HCT116 (cell line): ENCODE measurements at places on chromosomes 2 and 18. TPM values are rescaled to one million over a fixed set of nuclear protein-coding genes. Genes with fewer than 3 reads are reported as not detected.

- no peaks in the 10 kb centered on the region for H3K4me1 ChIP-seq
- DNase-seq, result no peak
- H3K36me3 ChIP-seq, result no peaks in the 10 kb centered on the region
- H3K4me3 ChIP-seq, result no peak overlapping the region
- H3K27ac ChIP-seq, result no peak overlapping the region
Observed at GRCh38 chr2:174888146-174888545, 117.0 kb downstream of the CHN1 start.

DNA sequence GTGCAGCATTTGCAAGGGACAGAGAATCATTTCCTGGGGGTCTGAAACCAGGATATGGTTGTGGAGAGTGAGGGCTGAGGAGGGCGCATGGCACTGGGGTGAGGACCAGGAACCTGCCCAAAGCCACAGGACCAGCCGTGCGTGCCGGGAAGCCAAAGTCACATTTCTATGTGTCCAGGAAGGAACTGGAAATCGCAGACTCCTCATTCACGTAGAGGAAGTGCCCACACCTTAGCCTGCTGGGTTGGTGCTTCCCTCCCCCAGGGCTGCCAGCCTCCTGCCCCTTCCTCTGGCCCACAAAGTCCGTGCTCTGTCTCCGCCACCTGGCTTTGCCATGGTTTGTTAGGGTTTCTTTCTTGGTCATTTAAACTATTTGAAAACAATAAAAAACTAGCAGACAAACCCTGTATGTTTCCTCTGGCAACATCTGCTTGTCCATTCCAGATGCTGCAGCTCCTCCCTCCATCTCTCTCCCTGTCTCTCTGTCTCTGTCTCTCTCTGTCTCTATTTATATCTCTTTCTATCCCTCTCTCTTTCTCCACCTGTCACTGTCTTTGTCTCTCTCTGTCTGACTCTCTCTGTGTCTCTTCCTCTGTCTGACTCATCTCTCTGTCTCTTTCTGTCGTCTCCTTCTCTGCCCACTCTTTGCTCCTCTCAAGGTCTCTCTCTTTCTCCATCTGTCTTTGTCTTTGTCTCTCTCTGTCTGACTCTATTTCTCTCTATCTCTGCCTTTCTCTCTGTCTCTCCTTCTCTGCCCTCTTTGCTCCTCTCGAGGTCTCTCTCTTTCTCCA, 163.2 kb upstream of the TPO start:
- H3K4me3 ChIP-seq, result no peak overlapping the region
- no peak for DNase-seq
- no peak overlapping the region for H3K27ac ChIP-seq
- no peaks in the 10 kb centered on the region for H3K4me1 ChIP-seq
- H3K36me3 ChIP-seq, result no peaks in the 10 kb centered on the region
- peaks cover 41% of the 10 kb centered on the region for H3K27me3 ChIP-seq

Gene RAX
- not detected for total RNA-seq

DNA sequence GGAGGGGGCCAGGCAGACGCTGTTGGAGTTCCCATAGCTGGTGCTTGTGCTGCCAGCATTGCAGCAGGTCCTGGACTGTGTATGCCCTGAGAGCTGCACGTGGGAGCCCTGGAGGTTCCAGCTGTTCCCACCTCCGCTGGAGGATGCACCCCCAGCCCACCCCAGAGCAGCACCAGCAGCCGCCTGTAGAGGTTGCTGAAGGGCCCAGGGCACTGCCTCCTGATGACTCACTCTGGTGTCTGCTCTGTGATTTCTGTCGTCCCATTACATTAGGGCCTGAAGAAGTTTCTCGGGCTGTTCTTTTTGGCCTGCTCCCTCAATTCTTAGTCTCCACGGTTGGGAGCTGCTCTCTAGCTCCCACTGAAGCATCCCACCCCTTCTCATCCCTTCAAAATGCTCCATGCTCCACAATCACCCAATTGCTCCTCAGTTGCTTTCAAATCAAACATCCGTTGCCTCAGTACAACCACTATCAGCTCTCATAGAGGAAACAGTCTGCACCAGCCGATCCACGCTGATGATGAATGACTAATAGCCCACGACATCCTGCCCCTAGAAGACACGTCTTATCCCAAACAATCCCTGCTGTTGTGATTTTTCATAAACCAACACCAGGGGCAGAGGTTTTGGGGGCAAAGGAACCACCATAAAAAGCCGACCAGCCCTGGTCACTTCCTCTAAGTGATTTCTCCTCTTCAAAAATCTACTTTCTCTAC, 65.2 kb upstream of the RNF152 start:
- no peak overlapping the region for H3K4me3 ChIP-seq
- no peaks in the 10 kb centered on the region for H3K4me1 ChIP-seq
- H3K36me3 ChIP-seq, result no peaks in the 10 kb centered on the region
- H3K27me3 ChIP-seq, result no peaks in the 10 kb centered on the region
- DNase-seq, result no peak
- no peak overlapping the region for H3K27ac ChIP-seq

DNA sequence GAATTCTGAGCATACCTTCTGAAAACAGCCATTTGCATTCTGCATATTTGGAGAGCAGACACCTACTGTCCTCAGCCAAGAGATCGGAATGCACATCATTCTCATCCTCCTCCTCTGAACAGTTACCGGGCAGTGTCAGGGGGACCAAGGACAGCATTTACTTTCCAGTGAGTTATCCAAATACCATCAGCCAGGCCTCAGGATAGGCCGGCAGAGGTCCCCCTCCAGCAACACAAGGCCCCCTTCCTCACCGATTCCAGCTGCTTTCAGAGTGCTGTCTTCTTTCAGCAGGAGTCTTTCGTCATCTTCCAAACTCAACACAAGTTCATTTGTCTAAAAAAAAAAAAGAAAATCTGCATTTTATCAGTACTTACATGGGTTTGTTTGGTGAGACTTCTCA, 55.3 kb downstream of the C2orf76 start:
- no peak overlapping the region for H3K4me3 ChIP-seq

Gene LAMA1
- 0.05 TPM for total RNA-seq

DNA sequence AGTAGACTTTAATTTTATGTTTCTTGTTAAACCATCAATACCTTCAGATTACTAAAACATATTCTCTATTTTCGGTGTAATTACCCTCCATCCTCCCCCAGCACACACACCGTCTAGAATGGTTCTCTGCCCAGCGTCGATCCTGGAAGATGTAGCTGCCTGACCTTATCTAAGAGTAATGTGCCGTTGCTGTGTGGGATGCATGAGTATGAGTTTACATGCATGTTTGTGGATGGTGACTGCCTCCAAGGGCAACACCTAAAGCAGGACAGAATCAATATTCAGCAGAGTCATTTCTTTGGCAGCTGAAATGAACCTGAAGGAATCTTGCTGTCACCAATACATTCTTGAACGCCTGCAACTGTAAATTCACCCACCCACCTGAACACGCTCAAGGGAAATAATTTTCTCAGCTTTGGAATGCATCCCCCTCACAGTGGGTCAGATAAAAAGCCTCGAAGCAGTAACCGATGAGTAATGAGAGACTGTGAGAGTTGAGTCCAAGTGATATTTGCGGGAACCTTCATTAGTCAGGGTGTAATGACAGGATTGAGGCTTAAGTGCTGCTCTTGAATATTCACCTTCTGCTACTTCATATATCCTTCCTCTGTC, 155.8 kb upstream of the RND3 start:
- no peaks in the 10 kb centered on the region for H3K36me3 ChIP-seq
- no peaks in the 10 kb centered on the region for H3K27me3 ChIP-seq
- DNase-seq, result no peak
- H3K27ac ChIP-seq, result no peak overlapping the region
- no peak overlapping the region for H3K4me3 ChIP-seq

GRCh38 chr2:151067658-151068369, 193.8 kb downstream of the RBM43 start:
- H3K27me3 ChIP-seq, result no peaks in the 10 kb centered on the region
- no peak overlapping the region for H3K4me3 ChIP-seq
- no peaks in the 10 kb centered on the region for H3K36me3 ChIP-seq
- no peak for DNase-seq
- H3K27ac ChIP-seq, result no peak overlapping the region

GRCh38 chr2:201628545-201628944, 14.8 kb downstream of the TMEM237 start:
- H3K4me1 ChIP-seq, result no peaks in the 10 kb centered on the region
- peaks cover 14% of the 10 kb centered on the region for H3K36me3 ChIP-seq
- no peak overlapping the region for H3K27ac ChIP-seq
- DNase-seq, result no peak
- H3K27me3 ChIP-seq, result no peaks in the 10 kb centered on the region

DNA sequence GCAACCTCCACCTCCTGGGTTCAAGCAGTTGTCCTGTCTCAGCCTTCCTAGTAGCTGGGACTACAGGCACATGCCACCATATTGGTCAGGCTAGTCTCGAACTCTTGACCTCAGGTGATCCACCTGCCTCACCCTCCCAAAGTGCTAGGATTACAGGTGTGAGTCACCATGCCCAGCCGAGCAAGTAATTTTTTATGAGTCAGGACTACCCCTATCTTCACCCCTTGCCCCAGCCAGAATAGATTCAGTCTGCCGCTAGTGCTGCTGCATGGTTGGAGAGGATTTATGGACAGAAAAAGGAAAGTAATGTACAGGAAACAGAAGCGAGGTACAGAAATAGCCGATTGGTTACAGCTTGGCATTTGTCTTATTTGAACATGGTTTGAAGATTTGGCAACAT, 48.9 kb downstream of the BMPR2 start:
- DNase-seq, result no peak
- no peaks in the 10 kb centered on the region for H3K36me3 ChIP-seq
- H3K4me3 ChIP-seq, result no peak overlapping the region
- H3K27me3 ChIP-seq, result no peaks in the 10 kb centered on the region

Gene CKAP2L
- 27.5 TPM for total RNA-seq

DNA sequence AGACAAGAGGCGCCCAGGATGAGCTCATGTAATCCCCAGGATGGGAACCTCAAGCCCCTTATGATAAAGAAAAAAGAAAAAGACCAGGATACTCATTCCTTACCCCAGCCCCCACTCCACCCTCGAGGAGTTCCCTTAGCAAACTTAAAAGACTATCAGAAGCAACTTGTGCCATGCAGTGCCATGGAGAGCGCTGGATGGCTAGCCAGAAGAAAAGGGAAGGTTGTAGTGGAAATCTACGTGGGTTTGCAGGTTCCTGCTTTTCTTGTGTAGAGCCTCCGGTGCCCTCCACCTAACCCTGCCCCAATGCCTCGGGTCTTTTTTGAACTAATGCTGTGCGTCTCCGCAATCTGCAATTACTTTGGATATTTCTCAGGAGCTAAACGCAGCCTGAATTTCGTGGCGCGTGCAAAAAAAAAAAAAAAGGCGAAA, 16.2 kb upstream of the BCL11A start:
- H3K4me3 ChIP-seq, result no peak overlapping the region
- peaks cover 82% of the 10 kb centered on the region for H3K27me3 ChIP-seq
- no peak for DNase-seq
- H3K4me1 ChIP-seq, result no peaks in the 10 kb centered on the region
- no peak overlapping the region for H3K27ac ChIP-seq

DNA sequence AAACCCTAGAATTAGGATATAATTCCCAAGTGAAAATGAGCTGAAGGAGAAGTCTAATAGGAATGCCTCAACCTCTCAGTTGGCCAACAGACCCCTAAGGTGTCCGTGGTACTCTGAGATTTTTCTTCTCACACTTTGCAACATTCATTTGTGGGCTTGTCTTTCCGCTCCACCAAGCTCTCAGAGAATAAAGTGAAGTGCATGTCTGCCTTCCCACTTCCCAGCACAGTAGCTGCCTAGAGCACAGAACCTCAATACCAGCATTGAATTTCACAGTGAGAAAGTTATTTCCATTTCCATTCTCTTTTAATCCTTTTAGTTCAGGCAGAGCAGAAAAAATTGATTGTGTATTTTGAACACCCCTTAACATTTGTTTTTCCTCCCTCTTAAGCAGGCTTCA, 451.8 kb downstream of the TGIF1 start:
- no peak for DNase-seq
- H3K36me3 ChIP-seq, result no peaks in the 10 kb centered on the region
- no peak overlapping the region for H3K4me3 ChIP-seq
- no peak overlapping the region for H3K27ac ChIP-seq
- no peaks in the 10 kb centered on the region for H3K4me1 ChIP-seq

GRCh38 chr2:98172150-98172765, 85.3 kb downstream of the VWA3B start:
- no peaks in the 10 kb centered on the region for H3K36me3 ChIP-seq
- H3K27ac ChIP-seq, result no peak overlapping the region
- H3K4me1 ChIP-seq, result no peaks in the 10 kb centered on the region
- no peak overlapping the region for H3K4me3 ChIP-seq
- DNase-seq, result no peak

- no peak overlapping the region for H3K27ac ChIP-seq
- no peaks in the 10 kb centered on the region for H3K36me3 ChIP-seq
- H3K4me3 ChIP-seq, result no peak overlapping the region
Observed at GRCh38 chr18:67433971-67434370, 82.5 kb downstream of the DSEL start.

DNA sequence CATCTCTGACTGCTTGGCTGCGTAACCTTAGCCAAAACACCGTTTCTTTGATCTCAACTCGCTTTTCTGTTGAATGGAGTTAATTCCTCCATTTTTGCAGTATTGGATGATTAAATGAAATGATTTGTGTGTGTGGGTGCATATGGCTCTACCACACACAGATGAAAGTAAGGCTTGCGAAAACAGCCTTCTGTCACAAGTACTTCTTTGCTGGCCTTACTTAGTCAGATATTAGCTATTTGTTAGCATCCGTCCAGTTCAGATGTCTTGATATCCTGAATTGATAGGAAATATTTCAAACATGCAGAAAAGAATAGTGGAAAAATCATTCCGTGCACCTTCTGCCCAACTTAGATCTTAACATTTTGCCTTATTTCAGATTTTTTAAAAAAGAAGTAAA, 21.8 kb downstream of the NCOA1 start:
- no peak for DNase-seq
- H3K27ac ChIP-seq, result no peak overlapping the region
- H3K36me3 ChIP-seq, result no peaks in the 10 kb centered on the region
- H3K27me3 ChIP-seq, result no peaks in the 10 kb centered on the region
- H3K4me1 ChIP-seq, result no peaks in the 10 kb centered on the region

GRCh38 chr2:108253106-108253505, 13.3 kb downstream of the SULT1C3 start:
- no peak for DNase-seq
- no peaks in the 10 kb centered on the region for H3K4me1 ChIP-seq
- no peak overlapping the region for H3K4me3 ChIP-seq
- peaks cover 5% of the 10 kb centered on the region; the same call in 1 of the 2 replicates for H3K27me3 ChIP-seq
- H3K36me3 ChIP-seq, result no peaks in the 10 kb centered on the region

- DNase-seq, result no peak
- no peak overlapping the region for H3K27ac ChIP-seq
- no peak overlapping the region for H3K4me3 ChIP-seq
- H3K36me3 ChIP-seq, result peaks cover 65% of the 10 kb centered on the region
- H3K4me1 ChIP-seq, result no peaks in the 10 kb centered on the region
Observed at GRCh38 chr2:215338883-215339679, 27.2 kb downstream of the ATIC start.

- H3K4me3 ChIP-seq, result no peak overlapping the region
- no peaks in the 10 kb centered on the region for H3K27me3 ChIP-seq
- no peaks in the 10 kb centered on the region for H3K4me1 ChIP-seq
- DNase-seq, result no peak
Observed at GRCh38 chr2:142714600-142714999, 162.9 kb upstream of the KYNU start.

DNA sequence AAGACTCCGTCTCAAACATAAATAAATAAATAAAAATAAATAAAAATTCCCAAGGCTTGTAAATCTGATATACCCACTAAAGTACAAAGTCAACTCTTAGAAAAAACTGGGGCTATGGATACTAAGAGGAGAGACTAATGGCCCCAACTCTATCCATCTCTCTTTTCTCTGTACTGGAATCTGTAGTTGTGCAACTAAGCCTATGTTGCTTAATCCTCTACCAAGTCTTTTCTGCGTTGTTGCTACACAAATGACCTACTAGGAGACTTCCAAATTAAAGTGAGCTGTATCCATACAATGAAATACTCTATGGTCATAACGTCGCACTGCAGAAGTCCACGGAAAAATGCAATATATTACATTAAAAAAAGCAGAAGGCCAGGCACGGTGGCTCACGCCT, 8.1 kb downstream of the MRPS5 start:
- DNase-seq, result no peak
- H3K4me1 ChIP-seq, result no peaks in the 10 kb centered on the region
- H3K36me3 ChIP-seq, result peaks cover 48% of the 10 kb centered on the region
- no peak overlapping the region for H3K4me3 ChIP-seq
